AG04449 (cell line): ENCODE measurements at places on chromosomes 1 and 21.

DNA sequence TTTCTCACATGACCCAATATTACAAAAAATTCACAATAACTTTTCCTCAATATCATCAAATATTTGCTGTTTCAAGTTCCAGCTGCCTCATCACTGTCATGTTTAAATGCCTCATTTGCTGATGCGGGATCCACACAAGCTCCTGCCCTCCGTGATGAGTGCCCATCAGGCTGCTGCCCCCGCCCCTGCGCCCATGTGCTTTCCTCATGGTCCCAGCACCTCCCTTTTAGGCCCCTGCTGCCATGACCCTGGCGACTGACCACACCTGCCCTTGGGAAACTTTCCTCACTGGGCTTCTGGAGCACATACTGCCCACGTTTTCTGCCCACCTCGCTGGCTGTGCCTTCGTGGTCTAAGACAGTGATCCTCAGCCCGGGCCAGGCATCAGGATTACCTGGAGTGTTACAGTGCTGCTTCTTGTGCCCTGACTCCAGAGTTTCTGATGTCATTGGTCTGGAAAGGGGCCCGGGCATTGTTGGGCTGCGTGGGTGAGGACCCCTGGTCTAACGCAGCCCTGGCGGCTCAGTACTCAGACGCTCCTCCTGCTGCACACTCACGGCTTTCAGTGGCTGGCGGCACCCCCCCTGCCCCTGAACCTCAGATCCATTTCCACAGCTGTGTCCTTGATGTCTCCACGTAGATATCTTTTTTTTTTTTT is 20.5 kb downstream of the PLEKHM2 start:
- DNase-seq: no peak

- no peak for DNase-seq
Measured at GRCh38 chr21:25566645-25567044, 40.6 kb downstream of the MRPL39 start.

- DNase-seq: no peak
Measured at GRCh38 chr1:12511516-12512468, 106.2 kb downstream of the DHRS3 start.

DNA sequence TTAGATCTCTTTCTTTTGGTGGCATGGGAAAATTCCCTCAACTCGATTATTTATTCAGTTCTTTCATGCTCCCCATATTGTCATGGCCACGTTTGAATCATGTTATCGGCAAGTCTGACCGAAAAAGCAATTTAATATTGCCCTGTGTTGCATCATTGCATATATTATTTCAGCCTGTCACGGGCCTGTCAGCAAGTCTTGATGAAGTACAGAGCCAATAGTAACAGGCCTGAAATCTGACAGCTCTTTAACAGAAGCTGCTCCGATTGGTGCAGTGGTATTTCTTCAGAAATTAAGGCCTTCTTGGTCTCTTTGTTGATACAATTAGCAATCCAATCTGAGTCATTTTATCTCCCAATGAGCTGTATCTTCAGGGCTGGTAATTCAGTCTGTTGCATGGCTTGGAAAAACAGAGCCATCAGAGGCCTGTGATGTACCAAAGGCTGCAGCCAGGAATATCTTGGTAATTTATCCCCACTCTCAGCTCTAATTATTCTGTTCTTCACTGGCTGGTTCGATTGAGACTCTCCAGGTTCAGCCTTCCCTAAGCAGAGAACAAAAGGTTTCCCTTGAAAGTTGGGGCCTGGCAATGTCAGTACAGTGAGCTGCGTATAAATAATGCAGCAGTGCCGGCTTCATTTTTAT is 149.5 kb downstream of the FGGY start:
- peak; percentile 86 for DNase-seq

- peak; percentile 50 for DNase-seq
Measured at GRCh38 chr1:218735436-218736032, 390.4 kb downstream of the TGFB2 start.

- no peak for DNase-seq
Measured at GRCh38 chr1:119891386-119891785, 4.9 kb downstream of the ADAM30 start.

DNA sequence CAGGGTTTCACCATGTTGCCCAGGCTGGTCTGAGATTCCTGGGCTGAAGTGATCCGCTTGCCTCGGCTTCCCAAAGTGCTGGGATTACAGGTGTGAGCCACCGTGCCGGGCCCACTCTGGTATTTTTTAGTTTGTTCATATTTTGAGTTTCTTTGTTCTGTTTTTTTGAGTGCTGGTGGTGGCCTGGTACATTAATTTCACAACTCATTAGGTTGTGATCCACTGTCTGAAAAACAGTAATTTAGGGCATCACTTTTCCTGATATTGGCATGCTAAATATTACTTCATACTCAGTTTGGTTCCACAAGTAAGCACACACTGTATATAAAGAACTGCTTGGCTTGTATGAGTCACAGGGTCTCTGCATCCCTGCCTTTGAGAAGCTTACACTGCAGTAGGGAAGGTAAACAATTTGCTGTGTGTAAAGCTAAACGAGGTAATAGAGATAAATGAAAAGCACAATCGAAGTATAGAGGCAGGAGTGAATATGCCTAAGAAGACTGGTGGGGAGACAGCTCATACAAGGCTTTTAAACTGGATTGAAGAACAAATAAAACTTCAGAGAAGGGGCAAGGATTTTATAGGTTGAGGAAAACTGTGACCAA is 7.7 kb downstream of the SNX27 start:
- no peak for DNase-seq

DNA sequence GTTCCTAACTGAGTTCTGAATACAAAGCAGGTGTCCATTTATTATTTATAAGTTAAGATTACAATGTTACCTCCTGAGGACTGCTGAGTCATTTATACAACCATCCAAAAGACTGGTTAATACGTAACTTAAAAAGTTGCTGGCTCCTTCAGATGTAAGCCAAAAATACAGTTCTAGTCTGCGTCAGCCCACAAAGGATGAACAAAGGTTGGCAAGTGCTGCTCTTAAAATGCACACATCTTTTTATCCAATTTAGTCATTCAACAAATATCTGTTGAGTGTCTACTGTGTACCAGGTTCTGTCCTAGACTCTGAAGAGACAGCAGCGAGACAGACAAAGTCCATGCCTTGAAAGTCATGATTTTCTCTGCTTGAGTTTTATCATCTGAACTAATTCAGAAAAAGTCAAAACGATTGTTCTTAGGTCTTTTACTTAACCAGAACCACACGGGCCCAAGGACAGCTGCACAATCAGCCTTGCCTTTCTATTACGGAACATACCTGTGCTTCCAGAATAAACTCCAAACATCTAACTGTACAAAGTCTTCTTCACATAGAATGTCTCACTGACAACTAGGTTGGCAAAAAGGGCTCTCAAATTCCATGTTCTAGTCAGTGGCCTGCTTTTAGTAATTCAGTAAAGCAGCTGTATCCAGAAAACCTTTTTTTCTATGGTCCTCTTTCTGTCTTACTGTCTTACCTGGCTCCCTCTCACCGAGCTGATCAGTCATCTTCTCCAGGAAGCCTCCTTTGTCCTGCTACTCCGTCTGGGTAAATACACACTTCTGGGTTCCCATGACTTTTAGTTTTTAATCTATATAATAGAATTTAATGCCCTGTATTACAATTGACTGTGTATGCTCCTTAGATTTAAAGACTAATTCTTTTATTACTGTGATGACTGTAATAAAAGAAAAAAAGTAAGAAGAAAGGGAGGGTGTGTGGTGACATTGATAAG is 15.5 kb upstream of the CNN3 start:
- DNase-seq: no peak
